ENCODE measurements at places on chromosomes 3 and 15.

DNA sequence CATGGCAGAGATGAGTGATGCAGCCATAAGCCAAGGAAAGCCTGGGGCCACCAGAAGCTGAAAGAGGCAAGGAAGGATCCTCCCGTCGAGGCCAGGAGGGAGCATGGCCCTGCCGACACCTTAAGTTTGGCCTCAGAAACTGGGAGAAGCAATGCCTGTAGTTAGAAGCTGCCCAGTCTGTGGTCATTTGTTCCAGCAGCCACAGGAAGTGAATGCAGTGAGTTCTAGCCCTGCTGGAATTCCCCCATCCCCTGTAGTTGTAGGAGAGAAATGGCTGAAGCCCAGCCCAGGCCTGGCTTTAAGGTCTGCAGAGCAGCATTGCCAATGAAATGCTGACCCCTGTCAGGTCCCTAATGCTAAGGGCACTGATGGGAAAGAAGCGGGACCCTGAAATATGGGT, 12.2 kb upstream of the CHSY1 start:
- no peak overlapping the region for H3K4me3 ChIP-seq
- no peak overlapping the region for H3K27ac ChIP-seq
- DNase-seq, result no peak

DNA sequence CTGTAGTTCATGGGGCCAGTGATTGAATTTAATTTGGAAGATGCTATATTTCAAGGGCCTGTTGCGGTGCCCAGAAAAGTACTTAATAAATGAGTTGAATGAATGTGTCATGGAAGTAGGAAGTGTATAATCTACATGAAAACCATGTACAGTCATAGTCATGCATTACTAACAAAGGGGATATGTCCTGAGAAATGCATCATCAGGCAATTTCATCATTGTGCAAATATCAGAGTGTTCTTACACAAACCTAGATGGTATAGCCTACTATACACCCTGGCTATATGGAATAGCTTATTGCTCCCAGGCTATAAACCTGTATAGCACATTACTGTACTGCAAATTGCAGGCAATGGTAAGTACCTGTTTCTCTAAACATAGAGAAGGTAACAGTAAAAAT, 10.7 kb upstream of the MYO5C start:
- H3K27me3 ChIP-seq, result no peaks in the 10 kb centered on the region
- no peaks in the 10 kb centered on the region for H3K36me3 ChIP-seq
- no peak for DNase-seq
- no peak overlapping the region for H3K4me3 ChIP-seq
- no peak overlapping the region for H3K27ac ChIP-seq
- no peaks in the 10 kb centered on the region for H3K4me1 ChIP-seq

- no peak overlapping the region for H3K27ac ChIP-seq
- H3K27me3 ChIP-seq, result no peaks in the 10 kb centered on the region
- no peaks in the 10 kb centered on the region for H3K36me3 ChIP-seq
- H3K4me3 ChIP-seq, result no peak overlapping the region
These were observed 248.2 kb downstream of the UNC13C start for GRCh38 chr15:54226455-54226854.

GRCh38 chr3:97235611-97236315, 421.4 kb downstream of the EPHA6 start:
- H3K4me1 ChIP-seq, result no peaks in the 10 kb centered on the region
- no peak overlapping the region for H3K4me3 ChIP-seq
- no peak for DNase-seq
- H3K27ac ChIP-seq, result no peak overlapping the region
- no peaks in the 10 kb centered on the region for H3K36me3 ChIP-seq
- H3K27me3 ChIP-seq, result no peaks in the 10 kb centered on the region

DNA sequence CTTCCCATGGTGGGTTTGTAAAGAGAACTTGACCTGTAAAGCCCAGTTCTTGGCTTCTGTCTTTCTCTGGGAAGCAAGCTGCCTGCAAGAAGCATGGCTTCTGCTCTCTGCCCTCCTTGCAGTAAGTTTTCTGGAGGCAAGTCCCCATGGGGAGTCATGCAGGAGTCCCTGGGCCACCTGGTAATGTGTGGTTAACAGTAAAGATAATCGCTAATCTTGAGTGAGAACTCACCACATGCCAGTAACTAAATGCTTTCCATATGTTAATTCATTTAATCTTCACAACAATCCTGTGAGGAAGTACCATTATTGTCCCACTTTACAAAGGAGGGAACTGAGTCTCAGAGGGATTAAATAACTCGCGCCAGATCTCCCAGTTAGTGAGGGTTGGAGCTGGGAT, 4.2 kb downstream of the CAPN3 start:
- no peak for DNase-seq
- H3K36me3 ChIP-seq, result no peaks in the 10 kb centered on the region
- peak overlapping the region; percentile 93 for H3K27ac ChIP-seq
- no peak overlapping the region for H3K4me3 ChIP-seq
- no peaks in the 10 kb centered on the region for H3K27me3 ChIP-seq

DNA sequence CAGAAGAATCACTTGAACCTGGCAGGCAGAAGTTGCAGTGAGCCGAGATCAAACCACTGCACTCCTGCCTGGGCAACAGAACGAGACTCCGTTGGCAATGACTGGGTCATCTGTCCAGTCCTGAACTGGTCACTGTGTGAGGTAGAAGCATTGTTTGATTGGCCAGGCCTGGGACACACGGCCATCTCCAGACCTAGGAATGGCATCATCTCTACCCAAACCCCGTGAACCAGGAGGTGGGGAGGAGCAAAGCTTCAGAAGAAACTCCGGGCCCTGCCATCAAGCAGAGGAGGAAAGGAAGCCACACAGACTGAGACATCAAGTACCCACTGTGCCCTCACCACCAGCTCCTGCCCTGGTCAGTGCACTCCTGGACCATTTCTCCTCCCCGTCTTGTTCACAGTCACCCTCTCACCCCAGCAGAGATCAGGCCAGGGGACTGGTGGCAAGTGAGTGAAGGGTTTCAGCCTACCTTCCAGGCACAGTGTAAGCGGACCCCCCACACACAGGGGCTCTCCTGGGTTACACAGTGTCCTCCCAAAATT, 31.6 kb downstream of the GOLGA6L2 start:
- no peak overlapping the region for H3K4me3 ChIP-seq
- no peaks in the 10 kb centered on the region for H3K36me3 ChIP-seq
- no peaks in the 10 kb centered on the region for H3K4me1 ChIP-seq
- no peak for DNase-seq
